EH (cell line): ENCODE measurements at places on chromosomes 2 and 18.

GRCh38 chr2:120880381-120880780 is 144.7 kb downstream of the GLI2 start:
- DNase-seq: no peak

GRCh38 chr18:45621061-45621511 is 5.8 kb downstream of the SLC14A2 start:
- DNase-seq: peak; percentile 56

DNA sequence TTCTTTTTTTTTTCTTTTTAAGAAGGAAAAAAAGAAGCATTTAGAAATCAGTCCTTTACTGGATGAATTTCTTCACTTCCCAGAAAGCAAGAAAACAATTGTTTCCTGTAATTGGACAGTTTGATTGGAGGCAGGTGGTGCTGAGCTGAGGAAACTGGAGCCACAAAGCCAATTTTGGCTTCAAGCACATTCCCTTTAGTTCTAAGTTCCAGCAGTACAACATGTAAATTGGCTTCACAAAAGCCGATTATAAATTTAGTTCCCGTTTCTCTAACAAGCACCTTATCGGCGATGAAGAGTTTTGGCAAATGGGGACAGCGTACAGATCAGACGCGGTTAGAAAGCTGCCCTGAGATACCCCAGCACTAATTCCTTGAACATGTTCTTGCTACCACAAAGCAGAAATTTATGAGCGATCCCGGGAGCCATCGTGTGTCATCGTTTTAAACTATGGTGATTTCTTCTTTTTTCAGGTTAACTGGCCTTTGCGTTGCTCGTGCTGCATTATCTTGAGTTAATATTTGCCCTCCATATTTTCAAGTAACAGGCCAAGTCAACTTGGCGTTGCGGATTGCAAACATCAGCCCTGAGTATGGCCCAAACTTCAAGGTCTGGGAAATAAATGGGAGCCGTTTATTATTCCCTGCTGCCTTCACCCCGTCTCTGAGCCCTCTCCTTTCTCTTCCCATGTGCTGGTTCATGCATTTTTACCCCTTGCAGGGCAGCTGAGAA is 190.4 kb upstream of the ID2 start:
- no peak for DNase-seq

- DNase-seq: no peak
Observed at GRCh38 chr2:216553482-216554240, 55.0 kb downstream of the RPL37A start.

DNA sequence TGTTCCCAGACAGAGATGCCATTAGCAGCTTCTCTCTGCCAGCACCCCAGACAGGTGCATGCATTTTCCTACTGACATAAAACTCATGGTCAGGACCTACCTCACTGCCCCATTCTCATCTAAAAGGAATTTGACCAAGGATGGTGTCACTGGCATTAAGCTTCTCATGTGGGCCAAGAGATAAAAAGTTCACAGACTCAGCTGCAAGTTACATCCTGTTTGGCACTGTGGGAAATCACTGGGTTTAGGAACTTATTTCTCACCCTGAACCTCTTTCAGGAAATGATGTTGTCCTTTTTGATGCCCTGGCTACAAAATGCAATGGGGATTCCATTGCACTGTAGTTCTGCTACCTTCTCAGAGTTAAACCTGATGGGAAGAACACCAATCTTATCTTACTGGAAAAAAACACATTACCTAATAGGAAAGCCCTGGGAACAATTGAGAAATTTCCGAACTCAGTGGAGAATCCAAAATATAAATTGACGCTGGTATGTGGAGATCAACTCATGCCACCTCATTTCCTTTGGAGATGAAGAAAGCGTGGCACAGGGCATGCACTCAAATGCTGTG is 252.1 kb upstream of the COPS8 start:
- DNase-seq: peak; percentile 39

GRCh38 chr2:105445976-105446375 is 47.1 kb upstream of the FHL2 start:
- DNase-seq: no peak

- no peak for DNase-seq
Observed at GRCh38 chr2:74278694-74279093, 64.5 kb downstream of the SLC4A5 start.

- no peak for DNase-seq
Observed at GRCh38 chr2:55595536-55595935, 21.9 kb downstream of the PPP4R3B start.

DNA sequence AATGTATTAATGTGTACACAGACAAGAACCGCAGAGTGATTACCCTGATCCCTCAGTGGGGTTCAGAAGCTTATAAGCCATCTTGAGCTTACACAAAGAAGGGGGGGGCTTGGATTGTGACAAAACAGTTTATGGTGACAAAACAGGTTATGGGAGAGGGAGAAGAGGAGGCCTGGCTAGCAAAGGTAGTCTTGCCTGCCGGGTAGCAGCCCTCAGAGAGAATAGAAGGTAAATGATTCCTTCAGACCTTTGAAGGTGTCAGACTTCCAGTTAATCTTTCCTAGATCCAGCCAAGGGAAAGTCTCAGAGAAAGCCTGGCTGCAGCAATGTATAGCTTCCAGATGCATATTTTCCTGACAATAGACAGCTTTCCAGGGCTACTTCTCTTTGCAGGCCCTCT is 44.6 kb upstream of the RAPH1 start:
- DNase-seq: no peak

- no peak for DNase-seq
Observed at GRCh38 chr2:191359133-191359532, 113.9 kb downstream of the MYO1B start.

- peak; percentile 24 for DNase-seq
Observed at GRCh38 chr2:208319391-208319790, 53.3 kb downstream of the PIKFYVE start.

- peak; percentile 57 for DNase-seq
Observed at GRCh38 chr2:216696751-216697560, 1.6 kb upstream of the IGFBP5 start.

GRCh38 chr2:134206573-134206972 is 47.3 kb upstream of the MGAT5 start:
- DNase-seq: peak; percentile 91

GRCh38 chr2:16700551-16701259 is 35.1 kb upstream of the CYRIA start:
- DNase-seq: no peak

DNA sequence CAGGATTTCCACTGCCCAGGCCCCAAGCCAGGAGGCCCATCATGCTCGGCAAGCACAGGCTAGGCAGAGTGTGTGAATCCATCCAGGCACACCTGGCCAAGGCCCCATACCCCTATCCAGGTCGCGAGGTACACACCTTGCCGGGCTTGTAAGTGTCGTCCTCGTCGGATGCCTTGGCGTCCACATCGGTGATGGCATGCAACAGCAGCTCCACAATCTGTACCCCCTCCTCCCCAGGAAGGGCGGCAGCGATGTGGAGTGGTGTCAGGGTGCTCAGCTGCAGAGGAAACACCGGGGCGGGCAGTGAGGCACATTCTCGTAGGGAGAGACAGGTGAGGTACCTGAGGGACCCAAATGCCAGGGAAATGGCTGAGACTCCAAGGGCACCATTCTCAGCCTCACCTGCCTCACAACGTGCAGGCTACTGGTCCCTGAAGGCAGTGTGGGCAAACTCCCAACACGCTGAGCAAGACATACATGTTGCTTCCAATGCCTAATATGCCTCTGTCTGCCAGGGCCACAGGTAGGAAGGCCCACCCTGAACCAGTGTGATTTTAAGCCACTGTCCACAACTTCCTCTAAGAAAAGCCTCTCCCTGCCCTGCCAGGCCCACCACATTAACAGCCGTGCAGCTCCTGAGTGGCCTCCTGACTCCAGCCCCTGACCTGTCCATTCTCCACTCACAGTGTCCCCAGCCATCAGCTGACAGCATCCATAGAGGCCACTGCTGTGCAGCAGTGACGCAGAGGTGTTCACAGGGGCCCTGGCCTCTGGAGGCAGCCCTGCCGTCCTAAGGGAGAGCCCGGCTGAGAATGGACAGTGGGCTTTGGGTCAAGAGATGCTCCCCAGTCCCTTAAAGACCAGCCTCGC is 44.9 kb downstream of the ANKMY1 start:
- DNase-seq: no peak

DNA sequence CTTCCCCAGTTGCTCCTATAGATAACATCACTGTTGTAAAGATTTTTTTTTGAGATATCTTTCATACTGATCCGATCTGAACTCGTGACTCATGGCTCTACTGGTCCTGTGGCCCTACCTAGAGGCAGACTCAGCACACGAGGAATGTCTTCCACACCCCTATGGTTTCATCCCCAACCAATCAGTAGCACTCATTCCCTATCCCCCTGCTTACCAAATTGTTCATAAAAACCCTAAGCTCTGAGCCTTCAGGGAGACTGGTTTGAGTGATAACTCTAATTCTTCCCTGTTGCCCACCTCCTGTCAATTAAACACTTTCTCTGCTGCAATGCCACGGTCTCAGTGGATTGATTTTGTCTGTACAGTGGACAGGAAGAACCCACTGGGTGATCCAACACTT is 4.2 kb upstream of the SAP130 start:
- peak; percentile 3 for DNase-seq

- DNase-seq: no peak
Observed at GRCh38 chr2:122300758-122301157, 545.3 kb downstream of the TSN start.

DNA sequence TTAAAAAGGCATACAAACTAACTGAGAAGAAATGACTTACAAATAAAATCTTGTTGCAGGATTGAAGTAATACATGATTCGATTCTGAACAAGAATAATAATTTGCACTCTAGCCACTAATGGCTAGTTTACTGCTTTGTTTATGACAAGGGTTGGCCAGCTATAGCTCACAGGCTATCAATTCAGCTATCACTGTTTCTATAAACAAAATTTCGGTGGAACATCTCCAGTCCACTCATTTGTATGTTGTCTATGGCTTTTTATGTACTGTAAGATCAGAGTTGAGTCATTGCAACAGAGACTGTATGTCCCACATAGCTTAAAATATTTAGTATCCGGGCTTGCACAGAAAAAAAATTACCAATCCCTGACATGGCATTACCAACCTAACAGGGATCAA is 543.7 kb upstream of the CNTNAP5 start:
- no peak for DNase-seq

GRCh38 chr18:50949185-50949584 is 18.7 kb upstream of the ELAC1 start:
- DNase-seq: no peak

DNA sequence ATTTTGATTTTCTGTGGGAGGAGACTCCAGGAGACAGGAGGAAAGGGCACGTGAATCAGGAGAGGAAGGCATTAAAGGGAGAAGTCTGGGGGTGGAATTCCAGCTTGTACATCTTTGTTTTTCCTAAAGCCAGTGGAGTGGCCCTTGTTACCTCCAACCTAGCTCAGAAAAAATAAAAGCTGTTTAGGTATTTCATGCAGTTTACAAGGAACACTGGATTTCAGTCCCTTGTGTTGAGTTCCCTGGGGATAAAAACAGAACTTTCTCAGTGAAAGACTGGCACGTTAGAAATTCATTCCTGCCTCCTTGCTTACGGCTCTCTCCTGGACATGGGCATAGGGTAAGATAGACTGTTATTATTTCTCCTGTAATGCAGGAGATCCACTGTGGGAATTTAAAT is 170.2 kb downstream of the ZEB2 start:
- DNase-seq: no peak

DNA sequence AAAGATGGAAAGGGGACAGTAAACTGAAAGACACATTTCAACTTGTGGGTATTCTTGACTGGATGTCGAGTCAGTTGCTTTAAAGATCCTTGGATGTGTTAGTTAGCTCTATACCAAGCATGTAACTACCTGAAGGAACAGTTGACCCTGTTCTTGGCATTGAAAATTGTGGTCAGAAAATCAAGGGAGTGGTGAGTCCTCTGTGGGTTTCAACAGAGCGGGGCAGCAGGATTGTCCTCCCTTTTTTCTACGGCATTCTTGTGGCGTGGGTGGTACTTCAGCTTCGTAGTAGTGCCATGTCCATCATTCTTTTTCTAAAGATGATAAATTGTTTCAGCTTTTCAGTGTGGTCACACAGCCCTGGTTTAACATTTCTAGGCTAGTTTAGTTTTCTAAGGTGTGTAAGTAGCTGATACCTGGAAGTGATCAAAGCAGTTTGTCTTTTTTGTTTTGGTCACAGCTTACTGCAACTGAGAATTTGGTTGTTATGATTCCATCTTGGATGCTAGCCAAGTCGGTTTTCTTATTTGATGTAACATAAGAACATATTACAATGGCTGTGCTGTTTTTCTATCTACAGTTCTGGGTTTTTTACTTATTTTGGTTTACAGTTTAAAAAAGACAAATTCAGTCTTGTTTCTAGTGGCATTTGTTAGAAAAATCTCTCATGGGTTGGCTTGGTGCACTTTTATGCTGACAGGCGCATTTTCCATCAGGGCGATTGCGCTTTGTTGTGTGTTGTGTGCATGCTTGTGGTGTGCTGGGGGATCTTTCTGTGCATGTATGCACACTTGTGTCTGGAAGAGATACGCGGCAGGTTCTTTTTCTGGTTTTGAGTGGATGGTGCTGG is 84.7 kb downstream of the ZNF407 start:
- DNase-seq: no peak

DNA sequence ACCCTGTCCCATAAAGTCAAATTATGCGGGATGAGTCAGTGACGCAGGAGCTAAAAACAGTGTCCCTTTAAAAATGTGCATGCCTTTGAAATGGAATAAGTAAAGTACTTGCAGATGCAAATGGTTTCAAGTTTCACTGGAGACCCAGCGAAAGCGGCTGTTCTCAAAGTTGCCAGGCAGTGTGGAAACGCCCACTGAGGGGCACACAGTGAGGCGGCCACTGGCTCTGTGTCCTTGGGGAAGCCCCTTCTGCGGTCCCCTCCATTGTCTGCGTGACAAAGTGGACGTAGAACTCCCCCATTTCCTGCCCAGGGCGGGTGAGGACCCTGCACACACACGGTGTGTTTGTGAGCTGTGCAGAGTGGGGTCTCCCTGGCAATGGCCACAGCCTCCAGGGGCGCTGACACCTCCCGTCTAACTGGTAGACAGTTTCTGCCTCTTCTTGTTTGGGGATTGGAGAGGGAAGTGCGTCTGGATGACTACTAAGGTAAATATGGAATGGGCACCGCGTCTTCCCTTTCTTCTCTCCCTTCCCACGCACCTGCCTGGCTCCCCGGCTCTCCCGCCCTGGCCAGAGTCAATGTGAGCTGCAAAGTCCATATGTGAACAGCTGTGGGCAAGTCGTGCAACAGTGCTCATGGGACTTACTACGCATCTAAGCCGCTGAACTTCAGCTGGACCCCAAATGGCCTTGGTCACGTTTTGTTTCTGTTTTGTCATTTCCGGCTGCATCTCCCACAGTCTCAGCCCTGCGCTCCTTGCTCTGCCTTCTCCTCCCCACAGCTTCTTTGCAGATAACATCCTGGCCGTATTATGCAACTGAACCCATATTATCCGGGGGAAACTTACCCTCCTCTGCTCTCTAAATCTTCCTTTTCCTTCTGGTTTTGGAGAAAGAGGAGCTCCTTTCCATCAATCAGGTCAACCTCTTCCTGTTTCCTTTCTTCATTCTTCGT is 33.7 kb upstream of the ZNF516 start:
- peak; percentile 62 for DNase-seq

DNA sequence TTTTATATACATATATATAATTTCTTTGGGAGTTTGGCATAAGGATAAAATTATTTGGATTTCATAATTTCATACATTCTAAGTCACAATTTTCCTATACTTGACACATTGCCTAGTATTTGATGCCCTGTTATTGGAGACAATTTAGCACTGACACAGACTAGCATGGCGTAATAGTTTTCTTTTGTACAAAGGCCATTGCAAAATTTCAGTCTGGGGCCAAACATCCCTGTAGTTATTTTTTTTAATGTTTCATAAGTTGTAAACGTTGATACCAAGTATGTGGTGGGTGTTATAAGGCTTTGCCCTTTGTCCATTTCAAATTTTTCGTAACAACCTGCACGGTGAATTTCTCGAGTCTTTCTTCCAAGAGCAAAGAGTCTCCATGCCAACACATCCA is 95.7 kb upstream of the NRP2 start:
- no peak for DNase-seq

GRCh38 chr2:187614756-187615155 is 60.5 kb upstream of the TFPI start:
- peak; percentile 58 for DNase-seq
